ENCODE measurements at places on chromosomes 5 and 9.

- DNase-seq: no peak
These were observed 114.1 kb downstream of the PIK3R1 start for GRCh38 chr5:68329554-68330255.

DNA sequence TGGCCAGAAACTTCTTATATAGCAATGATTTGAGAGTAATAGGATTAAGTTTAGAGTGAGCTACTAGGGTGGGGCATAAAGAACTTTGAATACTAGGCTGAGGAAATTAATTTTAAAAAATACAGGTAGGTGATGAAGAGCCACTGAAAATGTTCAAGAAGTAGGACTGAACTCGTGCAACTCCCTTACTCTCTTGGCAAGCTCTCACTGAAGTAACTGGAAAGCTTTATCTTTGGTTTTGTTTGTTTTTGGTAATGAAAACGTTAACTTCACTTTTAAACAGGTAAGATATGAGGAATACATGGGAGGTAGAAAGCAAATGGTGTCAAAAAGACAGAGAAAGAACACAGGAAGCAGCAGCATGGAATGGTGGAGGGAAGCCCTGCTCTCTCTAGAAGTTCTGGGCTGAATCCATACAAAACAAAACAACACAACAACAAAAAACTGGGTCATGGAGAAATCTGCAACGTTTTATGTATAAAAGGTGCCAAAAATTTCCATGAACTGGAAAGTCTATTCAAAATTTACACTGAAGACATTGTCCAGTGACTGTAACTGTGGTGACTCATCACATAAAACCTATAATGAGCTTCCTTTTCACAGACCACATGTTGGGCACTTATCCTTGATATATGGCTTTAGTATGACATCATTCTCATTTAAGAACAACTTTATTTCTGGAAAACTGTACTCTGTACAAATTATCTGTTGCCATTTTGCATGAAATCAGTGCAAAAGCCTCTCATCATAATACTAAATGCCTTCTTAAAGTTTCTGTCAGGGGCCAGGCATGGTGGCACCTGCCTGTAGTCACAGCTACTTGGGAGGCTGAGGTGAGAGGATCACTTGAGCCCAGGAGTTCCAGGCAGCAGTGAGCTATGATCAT, 91.2 kb upstream of the CHD1 start:
- DNase-seq: no peak

DNA sequence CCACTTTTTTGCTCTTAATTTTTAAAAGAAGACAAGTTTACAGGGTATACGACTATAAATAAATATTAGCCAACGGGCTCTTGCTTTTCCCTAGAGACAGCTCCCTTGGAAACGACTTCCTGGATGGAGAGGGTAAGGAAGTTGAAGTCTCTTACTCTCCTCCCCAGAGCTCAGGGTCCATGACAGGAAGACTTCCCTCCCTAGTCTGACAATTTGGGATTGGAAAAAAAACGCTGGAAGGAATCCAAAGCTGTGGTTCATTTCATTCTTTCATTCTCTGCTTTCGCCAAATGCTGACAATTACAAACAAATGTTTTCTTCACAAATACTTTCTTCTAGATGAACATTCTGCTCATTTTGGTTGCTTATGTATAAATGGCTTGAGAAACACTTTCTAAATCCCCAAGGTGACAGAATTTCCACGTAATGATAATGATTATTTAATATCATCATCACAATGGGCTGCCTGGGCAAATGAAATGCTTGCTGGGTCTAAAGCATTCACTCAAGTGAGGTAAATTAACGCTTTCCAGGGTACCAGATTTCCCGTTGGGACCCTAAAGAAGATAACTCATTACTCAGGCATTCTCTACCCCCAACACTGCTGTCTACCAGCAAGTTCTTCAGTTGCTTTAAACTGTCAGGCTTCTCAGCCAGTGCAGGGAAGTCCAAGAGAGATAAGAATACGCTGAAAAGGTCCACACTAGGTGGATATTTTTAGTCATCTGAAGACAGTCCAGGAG, 139.8 kb upstream of the SLC30A5 start:
- no peak for DNase-seq

DNA sequence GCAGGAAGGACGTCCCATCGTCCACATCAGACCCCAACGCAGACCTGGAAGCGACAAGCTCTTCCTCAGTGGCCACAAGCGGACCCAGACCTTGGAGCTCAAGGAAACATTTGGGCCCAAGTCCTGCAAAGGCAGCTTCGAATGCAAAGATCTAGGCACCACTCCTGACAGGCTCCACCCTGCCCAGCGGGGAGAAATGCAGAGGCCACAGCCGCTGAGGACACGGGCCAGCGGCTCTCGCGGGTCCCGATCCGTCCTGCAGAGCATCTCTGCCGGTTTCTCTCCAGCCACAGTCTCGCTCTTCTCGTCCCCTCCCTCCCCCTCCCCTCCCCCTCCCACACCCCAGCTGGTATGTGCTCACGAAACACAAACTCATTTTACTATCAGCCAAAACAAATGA, 4.9 kb downstream of the SOHLH1 start:
- DNase-seq: no peak

GRCh38 chr5:96961053-96961452, 25.2 kb downstream of the LNPEP start:
- no peak for DNase-seq

Data from HuH-7.5 (cell line).